ENCODE measurements at places on chromosomes 6 and 20.

DNA sequence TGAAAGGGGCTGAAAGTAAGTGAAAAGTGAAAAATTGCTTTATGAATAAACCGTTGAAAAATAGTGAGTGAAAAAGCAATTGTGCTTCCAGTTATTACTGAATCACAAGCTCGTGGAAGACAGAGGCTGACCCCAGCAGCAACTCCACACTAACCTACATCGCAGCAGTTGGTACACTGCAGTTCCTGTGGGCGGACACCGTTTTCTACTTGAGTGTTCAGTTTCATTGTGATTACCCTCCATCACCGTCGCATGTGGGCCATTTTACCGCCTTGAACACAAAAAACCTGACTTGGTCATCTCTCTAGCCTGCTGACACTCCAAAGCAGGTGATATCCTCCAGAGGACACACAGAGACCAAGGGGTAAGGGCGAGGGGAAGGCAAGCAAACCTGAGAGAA is 28.4 kb downstream of the PRDM1 start:
- no peak for DNase-seq

GRCh38 chr6:41958022-41958856 is 16.6 kb upstream of the CCND3 start:
- no peak for DNase-seq

- no peak for DNase-seq
These were observed 66.5 kb downstream of the PKIB start for GRCh38 chr6:122676688-122677087.

DNA sequence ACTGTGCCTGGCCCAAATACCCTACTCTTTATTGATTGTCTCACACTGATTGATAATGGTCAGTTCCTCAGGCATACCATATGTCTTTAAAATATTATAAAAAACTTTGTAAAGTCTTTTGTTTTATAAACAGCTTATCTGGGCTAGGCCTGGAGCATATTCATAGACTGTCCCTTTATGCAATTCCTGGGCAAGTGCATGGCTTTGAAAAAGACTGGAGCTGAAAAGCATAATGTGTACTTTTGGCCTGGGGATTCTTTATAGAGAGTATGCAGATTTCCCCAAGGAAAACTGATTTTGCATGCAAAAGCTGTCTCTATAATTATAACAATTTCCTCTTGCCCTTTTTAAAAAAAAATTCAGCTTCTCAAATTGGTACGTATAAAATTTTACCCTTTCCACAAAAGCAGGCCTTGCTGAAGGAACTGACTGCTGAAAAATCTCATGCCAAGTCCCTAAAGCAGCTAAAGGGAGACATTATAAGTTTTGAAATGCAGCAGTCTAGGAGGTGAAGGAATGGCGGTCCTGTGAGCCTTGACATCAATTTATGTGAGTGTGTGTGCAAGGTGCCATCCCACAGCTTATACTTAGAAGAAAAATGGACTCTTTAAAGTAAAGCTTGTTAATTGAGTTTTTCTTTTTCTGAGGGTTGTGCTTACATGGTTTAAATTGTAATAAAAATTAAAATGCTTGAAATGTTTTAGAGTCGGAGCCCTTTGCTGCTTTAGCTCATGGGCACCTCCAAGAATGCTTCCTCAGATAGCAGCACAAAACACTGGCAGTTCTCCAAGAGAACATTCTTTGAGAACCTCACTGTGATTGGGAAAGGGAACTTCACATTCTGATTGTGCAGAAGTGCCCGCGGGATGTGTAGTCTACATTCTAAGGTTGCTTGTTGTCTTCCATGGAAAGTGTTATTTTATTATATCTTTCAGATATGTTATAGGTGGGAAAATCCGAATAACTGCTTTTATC is 43.9 kb downstream of the PLCB4 start:
- DNase-seq, result peak; percentile 79

DNA sequence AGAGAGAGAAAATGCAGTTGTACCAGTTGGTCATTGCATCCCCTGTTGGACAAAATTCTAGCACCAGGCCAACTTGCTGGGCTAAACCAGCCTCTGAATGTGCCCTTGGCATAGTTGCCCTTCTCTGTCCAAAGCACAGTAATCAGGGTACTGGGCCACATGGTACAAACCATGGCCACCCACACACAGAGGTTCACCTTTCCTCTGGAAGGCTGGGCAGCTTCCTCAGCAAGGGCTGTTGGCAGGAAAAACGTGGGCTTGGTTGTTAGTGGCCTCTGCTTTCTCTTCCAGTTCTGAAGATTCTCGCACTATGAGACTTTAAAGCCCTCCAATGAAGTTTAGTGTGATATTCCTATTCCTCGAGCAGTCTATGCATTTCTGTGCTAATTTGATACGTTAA is 706 bp downstream of the DDO start:
- DNase-seq, result no peak

GRCh38 chr6:127737768-127738167 is 160.8 kb downstream of the C6orf58 start:
- DNase-seq, result no peak

GRCh38 chr6:155881826-155882526 is 426.3 kb upstream of the NOX3 start:
- no peak for DNase-seq

DNA sequence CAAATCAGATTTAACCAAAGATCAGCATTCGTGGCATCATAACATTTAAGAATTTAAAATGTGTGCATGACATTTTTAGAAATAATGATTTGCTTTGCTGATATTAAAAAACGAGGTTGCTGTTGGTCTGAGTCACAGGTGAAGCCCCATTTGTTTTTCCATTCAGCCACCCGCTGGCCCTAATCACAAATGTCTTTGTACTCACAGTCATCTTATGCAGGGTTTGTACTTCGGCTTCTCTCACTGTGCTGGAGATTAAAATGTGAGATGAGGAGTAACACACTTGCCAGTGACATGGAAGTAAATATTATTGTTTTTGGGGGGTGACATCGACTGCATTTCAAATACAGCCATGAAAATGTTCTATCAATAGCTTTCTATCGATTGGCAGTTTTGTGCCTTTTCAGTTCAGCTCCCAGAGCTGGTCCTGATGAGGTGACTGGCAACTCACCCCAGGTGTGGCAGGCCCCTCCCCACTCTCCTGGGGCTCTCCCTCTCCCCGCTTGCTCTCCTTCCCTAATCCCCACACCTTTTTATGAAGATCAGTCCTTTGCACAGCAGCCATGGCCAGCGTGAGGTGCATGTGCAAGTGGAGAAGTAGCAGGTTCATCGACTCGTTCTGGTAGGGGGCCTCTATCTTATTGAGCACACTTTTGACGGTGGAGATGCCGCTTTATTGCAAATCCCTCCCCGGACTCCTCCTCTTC is 58.8 kb upstream of the FUCA2 start:
- no peak for DNase-seq

DNA sequence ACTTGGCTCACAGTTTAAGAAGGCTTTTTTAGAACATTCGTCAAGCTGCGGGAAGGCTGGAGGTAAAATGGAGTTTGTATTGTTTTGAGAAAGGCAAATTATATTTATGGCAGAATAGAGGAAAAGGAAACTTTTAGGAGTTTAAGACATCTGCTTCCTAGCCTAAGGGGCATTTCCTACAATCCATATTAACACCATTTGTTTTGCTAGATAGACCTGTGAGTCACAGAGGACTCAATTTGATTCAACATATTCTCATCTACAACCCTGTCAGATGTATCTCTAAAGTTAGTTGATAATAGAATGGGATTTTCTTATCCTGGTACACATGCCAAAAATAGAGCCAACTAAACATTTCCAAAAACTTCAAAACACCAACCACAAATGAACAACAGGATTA is 35.0 kb downstream of the RCAN2 start:
- no peak for DNase-seq

GRCh38 chr6:1346101-1346500 is 34.2 kb downstream of the FOXQ1 start:
- DNase-seq, result no peak

DNA sequence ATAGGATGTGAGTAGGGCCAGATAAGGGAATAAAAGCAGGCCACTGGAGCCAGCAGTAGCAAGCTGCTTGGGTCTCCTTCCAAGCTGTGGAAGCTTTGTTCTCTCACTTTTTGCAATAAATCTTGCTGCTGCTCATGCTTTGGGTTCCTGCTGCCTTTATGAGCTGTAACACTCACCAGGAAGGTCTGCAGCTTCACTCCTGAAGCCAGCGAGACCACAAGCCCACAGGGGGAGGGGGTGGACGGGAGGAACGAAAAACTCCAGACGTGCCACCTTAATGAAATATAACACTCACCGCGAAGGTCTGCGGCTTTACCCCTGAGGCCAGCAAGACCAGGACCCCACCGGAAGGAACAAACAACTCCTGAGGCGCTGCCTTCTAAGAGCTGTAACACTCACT is 1324.4 kb upstream of the EYS start:
- no peak for DNase-seq

- DNase-seq, result no peak
These were observed 87.7 kb downstream of the TRMT6 start for GRCh38 chr20:5862703-5863039.

- no peak for DNase-seq
These were observed 48.2 kb downstream of the PLG start for GRCh38 chr6:160750276-160750689.

GRCh38 chr20:14685183-14685582 is 347.8 kb upstream of the FLRT3 start:
- no peak for DNase-seq

GRCh38 chr6:167662075-167662880 is 164.4 kb upstream of the AFDN start:
- no peak for DNase-seq

All from fibroblast of skin of abdomen (primary cell).